ENCODE measurements at places on chromosomes 13 and 19.

- DNase-seq: no peak
Observed at GRCh38 chr19:35228177-35228930, at the start of gene FAM187B. Gene FAM187B, minus strand, starts transcription at chr19:35228739. Its CDS starts 59 bp downstream, at chr19:35228680.

GRCh38 chr13:23460309-23460708 is 26.8 kb upstream of the SACS start:
- no peak for DNase-seq

DNA sequence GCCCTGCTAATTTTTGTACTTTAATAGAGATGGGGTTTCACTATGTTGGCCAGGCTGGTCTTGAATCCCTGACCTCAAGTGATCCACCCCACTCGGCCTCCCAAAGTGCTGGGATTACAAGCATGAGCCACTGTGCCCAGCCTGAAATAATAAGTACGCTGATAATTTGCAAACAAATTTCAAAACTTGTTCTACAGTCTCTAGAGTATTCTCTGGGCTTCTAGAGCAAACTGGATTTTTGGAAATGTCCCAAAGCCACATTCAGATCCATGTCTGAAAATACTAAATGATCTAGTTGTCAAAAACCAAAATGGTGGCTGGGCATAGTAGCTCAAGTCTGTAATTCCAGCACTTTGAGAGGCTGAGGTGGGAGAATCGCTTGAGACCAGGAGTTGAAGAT is 39.9 kb upstream of the PSPC1 start:
- no peak for DNase-seq

GRCh38 chr13:112618501-112618900 is 30.5 kb upstream of the TUBGCP3 start:
- no peak for DNase-seq

GRCh38 chr13:20241593-20241992 is 9.5 kb upstream of the GJB6 start:
- DNase-seq: no peak

DNA sequence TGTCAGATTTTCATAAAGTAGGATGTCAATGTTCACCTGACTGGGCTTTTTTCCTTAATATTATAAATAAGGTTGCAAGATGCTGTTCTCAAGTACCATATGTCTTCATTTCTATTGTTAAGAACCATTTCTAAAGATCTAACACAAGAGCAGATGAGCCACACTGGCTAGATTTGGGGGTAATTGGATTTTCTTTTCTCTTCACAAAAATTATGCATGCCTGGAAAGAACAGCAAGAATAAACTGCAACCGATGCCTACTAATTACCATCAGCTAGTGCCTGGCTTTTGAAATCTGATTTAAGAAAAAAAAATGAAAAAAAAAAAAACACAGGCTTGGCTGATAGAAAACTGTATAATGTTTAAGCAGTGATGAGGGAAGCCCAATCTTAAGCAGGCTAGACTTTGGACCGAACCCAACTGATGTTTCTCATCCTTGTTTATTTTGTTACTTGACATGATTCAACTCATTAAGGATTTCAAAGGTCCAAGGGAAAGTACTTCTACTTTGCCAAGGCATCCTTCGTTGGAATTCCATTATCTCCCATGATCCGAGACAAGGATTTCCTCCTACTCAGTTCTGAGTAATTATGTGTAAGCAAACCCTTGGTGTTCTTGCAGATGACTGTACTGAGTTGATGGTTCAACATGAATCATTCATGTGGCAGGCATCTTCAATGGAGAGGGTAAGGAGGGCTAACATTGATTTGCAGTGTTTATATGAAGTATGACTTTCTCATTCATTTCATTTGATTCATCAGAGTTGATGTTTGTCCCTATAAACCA is 300.5 kb downstream of the SPRY2 start:
- DNase-seq: no peak

DNA sequence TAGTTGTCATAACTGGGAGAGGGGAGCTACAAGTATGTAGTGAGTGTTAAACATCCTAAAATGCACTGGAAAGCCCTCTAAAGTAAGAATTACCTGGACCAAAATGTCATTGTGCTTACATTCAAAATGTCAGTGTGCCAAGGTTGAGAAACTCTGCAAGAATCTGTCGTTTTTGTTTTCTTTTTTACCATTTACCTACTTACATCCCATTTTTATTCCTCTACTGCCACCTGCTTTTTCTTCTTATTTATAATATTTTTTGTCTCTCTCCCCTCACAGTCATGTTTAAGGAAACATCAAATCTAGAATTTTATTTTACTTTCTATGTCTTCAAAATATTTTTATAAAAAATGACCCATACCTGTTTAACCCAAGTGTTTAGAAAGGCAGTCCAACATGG is 226.4 kb downstream of the PCDH17 start:
- DNase-seq: no peak

- DNase-seq: no peak
Observed at GRCh38 chr13:103810026-103810425, 743.8 kb upstream of the SLC10A2 start.

GRCh38 chr13:37383046-37383445 is 215.5 kb downstream of the POSTN start:
- DNase-seq: no peak

GRCh38 chr19:47275791-47276461 is 1.2 kb downstream of the INAFM1 start:
- DNase-seq: no peak

DNA sequence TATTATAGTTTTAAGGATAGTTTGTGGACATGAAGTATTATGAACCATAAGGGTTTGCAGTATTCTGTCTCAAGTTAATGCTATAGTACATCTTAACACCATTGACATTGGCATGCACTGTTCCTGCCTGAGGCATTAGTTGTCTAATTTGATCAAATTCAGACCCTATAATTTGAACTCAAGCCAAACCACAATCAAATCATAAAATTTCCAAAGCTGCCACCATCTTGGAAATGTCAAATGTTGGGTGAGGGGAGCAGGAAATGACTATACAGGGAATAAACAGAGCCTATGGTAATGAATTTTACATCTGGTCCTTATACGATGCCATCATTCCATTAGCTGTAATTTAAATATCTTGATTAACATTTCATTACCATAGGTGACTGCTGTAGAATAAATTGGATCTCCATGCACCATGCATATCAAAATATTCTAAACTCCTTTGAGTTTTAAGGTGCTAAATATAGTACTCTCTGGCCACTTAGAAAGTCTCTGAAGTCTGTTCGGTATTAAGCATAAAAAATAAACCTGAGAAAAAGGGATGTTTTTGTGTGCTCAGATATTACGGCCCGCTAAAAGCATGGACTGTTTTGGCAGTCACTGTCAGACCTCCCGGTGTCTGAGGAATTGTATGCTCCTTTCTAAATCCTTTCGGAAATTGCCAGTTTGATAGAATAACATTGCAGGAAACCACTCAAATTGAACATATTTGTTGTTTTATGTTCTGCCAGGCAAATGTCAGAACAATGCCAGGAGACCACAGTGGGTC is 257.7 kb downstream of the SPRY2 start:
- no peak for DNase-seq

- DNase-seq: no peak
Observed at GRCh38 chr13:48629277-48629676, 24.5 kb upstream of the CYSLTR2 start.

GRCh38 chr13:20684546-20684945 is 19.0 kb upstream of the IL17D start:
- DNase-seq: no peak

DNA sequence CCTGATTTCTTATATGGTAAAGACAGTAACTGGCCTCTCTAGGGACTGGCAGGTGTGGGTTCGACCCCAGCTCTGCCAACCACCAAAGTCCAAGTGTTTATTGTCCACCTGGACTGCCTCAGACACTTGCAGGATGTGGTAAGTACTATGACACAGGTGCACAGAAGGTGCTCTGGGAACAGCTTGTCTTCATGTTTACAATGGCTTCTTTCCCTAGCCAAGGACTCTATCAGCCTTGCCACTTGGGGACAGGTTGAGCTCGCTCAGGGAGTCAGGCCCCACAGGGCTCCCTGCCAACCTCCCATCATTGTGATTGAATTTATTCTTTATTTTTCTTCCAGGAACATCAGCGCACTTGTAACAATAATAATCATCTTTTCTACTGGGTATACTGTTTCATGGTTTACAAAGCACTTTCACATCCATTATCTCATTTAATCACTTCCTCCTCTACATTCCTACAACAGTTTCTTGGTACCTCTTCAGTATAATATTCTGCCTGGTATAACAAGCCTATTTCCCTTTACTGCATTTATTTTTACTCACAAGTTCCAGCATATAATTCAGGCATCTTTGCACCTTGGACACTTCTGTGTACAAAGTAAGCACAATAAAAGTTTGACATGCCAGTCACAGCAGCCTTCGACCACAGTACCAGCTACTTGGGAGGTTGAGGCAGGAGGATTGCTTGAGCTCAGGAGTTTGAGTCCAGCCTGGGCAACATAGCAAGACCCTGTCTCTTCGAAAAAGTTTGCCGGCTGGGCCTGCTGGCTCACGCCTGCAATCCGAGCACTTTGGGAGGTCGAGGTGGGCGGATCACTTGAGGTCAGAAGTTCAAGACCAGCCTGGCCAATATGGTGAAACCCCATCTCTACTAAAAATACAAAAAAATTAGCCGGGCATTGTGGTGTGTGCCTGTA is 24.2 kb upstream of the GATAD2A start:
- no peak for DNase-seq

DNA sequence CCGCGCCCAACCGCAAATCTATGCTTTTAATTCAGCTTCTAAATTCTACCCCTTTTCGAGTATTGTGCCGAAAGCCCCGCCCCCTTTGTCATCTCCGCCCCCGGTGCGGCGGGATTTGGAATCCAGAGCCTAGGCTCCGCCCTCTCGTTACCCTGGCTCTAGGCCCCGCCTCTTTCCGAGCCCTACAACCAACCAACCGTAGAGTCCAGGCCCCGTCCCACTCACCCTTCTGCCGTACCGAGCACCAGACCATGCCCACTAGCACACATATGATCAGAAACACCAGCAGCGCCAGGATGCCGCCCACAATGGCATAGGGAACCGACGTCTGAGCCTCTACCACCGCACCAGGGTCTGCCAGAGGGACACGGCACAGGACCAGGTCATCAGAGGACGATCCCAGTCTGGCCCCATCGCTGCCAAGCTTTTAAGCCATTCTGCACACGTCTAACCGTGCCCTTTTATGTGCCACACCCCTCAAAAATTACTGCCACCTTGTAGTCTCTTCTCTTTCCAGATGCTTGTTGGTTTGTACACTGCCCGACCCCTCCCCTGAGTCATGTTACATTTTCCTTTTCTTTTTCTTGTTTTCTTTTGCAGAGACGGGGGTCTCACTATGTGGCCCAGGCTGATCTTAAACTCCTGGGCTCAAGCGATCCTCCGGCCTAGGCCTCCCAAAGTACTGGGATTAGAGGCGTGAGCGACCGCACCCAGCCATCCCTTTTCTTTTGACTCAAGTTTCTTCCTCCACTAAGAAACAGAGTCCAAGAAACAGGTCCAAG is 4.7 kb upstream of the ZNF428 start:
- DNase-seq: no peak
